NCI-H1417 (cell line): ENCODE measurements at places on chromosomes 2 and 18.

- DNase-seq = no peak
Measured at GRCh38 chr2:171319164-171319810, 114.5 kb downstream of the METTL8 start.

- no peak for DNase-seq
Measured at GRCh38 chr2:225494100-225494459, 94.6 kb downstream of the NYAP2 start.

DNA sequence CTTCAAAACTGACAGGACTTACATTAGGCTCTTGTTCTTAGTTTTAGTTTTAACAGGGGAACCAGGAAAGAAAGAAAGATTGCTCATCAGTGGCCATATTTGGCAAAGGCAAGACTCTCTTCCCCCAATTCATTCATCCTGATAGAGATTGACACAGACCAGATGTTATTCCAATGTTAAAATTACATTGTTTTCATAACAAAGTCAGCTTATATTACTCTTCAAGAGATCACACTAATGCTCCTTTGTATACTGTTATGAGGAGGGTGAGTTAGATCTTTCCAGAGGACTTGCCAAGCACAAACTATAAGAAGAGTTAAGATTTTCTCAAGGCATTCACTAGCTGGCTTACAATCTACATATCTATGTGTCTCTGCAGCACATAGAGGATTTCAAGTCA is 252.1 kb downstream of the SLC8A1 start:
- no peak for DNase-seq

DNA sequence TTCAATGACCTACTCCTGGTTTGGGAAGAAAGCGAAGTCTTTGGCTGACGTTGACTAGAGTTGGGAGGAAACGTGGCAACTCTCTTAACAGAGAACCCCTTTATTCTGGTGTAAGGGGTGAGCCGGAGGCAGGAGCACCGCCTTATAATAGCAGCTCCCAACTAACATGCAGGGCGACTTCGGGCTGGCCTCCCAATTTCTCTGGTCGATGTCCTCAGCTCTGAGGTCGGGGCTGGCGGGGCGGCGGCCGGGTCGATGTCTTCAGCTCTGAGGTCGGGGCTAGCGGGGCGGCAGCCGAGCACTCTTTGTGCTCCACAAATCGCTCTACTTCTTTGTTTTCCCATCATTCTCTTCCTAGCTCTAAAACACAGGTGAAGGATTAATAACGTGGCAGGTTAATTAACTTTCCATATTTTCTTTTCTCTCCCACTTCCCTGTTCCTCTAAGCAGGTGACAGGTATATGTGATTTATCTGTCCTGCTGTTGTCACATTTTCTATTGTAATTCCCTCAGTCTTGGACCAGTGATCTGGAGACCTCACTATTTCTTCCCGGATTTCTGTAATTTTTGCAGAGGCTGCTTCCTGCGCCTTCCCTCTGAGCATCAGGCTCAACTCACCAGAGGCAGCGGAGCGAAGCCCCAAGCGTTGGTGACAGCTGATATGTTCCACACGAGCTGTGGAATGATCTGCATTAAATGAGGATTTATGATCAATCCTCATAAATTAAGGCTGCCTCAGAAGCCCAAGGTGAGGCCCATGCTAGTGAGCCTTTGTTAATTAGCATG is 64.3 kb downstream of the ACKR3 start:
- peak; percentile 30 for DNase-seq

GRCh38 chr2:31268344-31268743 is 34.4 kb downstream of the EHD3 start:
- DNase-seq = no peak

DNA sequence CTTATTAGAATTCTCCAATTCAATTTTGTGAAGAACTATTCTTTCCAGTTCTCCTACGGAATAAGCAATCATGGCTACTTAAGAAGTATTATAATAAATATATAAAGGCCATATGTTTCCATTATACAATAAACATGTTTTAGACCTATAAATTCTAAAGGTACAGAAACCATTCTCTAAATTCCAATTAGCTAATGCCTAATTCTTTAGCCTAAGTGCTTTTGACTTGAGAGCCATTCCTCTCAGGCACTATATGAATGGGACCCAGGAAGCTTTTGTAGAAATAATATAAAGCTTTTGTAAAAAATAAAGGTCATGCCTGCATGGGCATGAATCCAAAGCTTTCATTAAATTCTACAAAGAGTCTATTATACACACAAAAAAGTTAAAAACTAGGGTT is 161.0 kb upstream of the UNC80 start:
- no peak for DNase-seq

DNA sequence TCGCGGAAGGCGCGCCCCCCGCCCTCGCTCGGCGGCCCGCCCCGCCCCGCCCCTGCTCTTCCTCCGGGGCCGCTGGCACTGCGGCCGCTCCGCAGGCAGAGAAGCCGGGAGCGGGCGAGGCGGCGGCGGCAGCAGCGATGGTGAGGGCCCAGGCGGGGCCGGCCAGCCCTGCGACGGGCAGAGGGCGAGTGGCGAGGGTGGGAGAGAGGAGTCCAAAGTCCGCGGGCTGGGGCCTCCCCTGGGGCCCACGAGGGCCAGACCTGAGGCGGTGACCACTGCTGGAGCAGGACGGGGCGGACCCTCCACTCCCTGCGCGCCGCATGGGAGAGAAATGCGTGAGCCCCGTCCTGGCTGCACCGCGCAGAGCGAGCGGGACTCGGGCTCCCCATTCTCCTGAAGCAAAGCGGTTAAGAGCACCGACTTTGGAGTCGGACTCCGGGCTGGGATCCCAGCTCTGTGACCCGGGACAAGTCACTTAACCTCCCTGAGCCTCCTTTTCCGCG is at the start of gene VAMP5:
VAMP5 (plus strand) TSS at position 78 of the 503 bp plus-strand sequence; CDS start at position 138, 60 bp downstream.
- no peak for DNase-seq

DNA sequence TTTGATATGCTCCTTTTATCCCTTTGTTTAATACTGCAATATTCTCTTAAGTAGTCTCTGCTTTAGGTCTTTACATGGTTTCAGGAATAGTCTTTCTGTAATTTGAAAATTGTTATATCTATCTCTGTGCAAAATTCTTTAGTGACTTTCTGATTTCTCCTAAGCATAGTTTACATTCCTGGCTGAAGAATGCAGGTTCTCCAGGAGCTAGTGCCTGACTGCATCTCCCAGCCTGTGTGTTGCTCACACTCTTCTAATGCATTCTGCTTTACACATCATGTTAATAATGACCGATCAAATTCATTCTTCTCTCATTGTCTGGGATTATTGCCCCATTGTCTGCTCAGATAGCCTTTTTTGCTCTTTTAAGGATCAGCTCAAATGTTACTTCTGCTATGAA is 1349.2 kb downstream of the DSC3 start:
- no peak for DNase-seq

- no peak for DNase-seq
Measured at GRCh38 chr2:38099099-38100028, 23.4 kb upstream of the CYP1B1 start.

GRCh38 chr18:49226243-49227000 is 234.0 kb downstream of the DYM start:
- DNase-seq = no peak

GRCh38 chr2:160429248-160430000 is 64.2 kb downstream of the RBMS1 start:
- no peak for DNase-seq

GRCh38 chr2:15259356-15259756 is 301.8 kb downstream of the NBAS start:
- peak; percentile 79 for DNase-seq

GRCh38 chr2:162244541-162245031 is 1.3 kb upstream of the FAP start:
- no peak for DNase-seq

- no peak for DNase-seq
Measured at GRCh38 chr18:9961041-9961440, 47.2 kb downstream of the VAPA start.

GRCh38 chr2:223976635-223977226 is 19.5 kb downstream of the MRPL44 start:
- DNase-seq = no peak

GRCh38 chr18:74454279-74454751 is 2.8 kb downstream of the DIPK1C start:
- no peak for DNase-seq
